ENCODE measurements at places on chromosomes 12 and 14.

DNA sequence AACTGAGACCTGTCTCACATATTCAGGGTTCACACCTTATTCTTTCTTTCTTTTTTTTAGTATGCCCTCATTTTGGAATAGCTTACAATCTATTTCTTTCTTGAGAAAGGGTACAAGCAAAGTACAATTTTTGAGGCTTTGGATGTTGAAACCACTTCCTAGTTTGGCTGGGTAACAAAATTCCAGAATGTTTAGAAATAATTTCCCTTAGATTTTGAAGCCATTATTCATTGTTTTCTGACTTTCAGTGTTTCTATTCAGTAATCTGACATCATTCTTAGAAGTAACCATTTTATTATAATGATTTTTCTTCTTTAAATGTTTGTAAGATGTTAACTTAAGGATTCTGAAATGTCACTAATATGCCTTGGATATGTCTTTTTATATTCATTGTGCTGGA, 28.2 kb downstream of the ST8SIA1 start:
- no peak for DNase-seq

DNA sequence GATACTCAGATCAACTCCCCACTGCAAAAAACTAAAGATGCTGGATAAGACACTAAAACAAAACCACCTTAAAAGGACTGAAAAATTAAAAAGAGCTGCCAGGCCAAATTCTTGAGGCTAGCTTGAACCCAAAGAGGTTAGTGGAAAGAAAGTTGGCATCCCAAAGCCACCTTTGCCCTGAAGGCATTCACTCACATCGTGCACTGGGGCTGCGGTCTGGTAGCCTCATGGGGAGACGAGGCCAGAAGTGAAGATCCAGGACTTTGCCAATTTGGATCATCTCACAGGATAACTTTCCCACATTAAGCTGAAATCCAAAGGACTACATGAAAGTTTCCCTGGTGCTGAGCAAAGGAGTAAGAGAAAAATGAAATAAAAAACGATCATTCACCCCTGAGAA, 63.9 kb downstream of the EFCAB11 start:
- DNase-seq, result no peak

GRCh38 chr12:24913130-24913529, 35.8 kb downstream of the BCAT1 start:
- DNase-seq, result no peak

DNA sequence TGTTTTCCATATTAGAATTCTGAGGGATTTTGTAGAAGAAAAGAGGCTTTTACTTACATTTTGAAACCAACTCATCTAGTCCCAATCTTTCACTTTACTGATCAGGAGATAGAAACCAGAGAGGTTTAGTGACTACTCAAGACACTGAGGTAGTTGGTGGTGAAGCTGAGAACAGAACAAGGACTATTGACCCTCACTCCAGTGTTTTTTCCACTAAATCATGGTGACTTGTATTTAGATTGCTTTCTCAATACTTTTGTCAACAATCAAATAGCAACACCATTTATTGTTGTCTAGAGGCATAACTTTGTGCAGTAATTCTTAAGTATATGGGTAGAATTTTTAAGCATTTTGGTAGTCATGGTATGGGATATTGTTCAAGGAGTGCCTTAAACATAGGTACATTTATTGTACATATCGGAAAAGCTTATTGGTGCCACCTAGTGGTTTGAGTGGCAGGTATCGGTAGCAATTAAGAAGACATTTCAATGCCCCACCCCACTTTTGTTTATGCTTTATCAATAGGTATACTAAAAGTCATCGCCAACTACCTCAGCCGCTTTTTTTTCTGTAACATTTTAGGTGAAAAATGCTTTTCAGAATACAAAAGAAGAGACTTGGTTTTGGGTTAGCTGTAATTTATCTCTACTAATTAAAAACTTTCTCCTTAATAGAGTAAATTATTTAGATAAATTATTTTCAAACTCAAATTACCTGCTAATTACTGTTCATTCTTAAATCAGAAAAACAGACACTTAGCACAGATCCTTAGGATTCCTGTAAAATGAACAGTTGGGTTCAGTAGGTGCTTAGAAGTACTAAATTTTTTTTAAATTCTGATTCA, 47.3 kb upstream of the PAWR start:
- peak; percentile 82 for DNase-seq

GRCh38 chr14:50381008-50381407, 15.7 kb downstream of the CDKL1 start:
- no peak for DNase-seq

DNA sequence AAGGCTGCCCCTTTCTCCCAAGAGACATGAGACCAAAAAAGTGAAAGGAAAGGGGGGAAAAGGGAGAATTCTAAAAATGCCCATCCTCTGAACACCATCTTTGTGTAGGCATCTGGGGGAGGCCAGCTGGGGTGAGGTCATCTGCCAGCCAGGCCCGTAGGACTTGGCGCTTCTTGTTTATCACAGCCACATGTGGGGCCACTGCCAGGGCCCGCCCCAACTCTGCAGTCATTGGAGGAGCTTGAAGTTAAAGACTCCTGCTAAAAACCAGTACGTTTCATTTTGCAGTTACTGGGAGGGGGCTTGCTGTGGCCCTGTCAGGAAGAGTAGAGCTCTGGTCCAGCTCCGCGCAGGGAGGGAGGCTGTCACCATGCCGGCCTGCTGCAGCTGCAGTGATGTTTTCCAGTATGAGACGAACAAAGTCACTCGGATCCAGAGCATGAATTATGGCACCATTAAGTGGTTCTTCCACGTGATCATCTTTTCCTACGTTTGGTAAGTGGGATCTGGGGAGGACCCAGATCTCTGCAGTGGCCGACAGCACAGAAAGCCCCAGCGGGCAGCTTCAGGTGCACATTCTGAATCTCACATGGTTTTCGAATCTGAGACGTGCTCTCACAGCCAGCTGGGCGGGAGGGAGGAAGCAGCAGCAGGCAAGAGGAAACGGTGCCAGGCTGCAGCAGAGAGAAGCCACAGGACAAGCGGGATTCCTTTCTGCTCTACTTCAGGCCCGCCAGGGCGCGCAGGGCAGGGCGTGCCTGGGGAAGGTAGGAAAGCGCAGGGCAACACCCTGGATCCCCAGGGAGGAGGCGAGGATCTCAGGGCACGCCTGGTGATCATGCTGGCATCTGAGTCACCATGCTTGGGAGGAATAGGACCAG, at the start of gene P2RX7:
Gene P2RX7 (plus strand): TSS at position 276 of the 881 bp plus-strand sequence. CDS start 95 bp downstream, at position 371.
- DNase-seq, result peak; percentile 88

DNA sequence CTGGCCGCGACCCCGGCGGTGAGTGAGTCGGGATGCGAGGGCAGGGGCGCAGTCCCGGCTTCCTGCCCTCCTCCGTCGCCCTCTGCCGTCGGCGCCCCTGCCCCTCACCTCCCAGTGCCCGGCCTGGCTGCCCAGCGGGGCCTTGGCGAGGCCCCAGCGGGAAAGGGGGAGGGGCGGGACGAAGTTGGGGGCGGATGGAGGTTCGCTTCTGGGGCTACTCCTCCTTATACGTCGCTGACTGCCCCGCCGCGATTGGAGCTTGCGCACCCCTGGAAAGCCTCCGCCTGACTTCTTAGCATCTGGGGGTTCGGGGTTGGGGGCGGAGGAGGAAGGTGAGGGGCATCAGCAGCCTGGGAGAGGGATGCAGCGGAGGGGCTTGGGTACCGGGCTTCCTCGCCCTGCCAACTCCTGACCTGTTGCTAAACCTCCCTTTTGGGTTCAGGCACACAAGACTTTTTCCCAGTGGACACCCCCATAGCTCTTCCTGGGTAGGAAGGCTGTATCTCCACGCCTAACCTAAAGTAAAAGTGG, 406 bp downstream of the TMEM263 start:
- peak; percentile 74 for DNase-seq

DNA sequence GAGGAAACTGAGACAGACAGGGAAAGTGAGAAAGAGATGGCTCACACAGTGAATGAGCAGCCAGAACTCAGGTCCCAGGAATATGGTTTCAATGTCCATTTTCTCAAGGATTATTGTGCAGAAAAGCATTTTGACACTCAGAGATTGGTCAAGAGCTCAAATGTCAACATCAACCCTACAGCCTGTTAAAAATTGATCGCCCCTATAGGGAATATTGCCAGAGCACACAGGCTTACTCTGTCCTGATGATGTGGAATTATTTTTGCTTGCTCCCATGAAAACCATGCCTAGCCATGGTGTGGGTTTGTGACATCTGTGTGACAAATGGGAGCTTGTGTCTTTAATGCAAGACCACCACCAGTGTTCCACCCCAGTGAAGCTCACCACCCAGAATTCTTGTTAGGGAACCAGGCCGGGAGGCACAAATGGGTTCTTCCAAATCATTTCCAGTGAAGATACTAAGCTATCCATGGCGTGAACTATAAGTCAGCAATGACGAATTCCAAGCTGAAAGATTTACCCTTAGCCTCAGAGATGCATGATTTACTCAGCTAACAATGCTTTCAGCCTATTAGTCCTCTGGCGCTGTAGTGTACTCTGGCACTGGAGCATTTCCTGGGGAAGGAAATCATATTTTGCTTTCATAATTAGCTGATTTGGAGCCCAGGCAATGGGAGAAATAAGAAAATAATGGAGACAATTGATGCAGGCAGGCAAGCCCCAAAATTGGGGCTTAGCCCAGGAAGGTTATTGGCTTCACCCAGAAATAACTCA, 1188.2 kb upstream of the TMEM132C start:
- no peak for DNase-seq

DNA sequence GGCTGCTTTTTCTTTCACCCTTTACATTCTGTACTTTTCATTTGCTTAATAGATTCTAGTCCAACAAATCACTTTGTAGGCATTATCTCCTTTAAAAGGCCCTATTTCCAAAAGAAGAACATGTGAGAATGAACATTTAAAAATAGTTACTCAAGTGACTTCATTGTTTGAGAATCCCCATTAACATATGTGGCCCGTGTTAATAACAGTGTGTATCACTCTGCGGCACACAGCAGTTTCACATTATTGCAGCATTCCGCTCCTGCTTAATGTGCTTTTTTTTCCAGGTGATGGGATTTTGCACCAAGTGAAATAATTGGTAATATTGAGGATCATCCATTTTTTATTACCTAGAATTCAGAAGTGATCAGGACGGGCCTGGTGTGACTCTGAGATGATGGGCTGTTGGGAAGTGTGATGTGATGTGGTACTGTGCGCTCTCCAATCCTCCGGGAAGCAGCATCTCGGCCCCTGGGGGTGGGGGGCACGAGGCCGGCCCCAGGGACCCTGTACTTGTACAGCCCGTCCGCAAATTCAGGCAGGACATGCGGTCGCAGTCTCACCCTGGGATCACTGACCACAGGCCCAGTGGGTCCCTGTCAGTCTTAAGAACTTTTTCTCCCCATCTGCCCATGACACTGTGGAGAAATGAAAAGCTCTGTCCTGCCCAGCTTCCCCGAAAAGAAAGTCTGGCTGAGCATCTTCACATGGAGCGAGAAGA, 32.9 kb downstream of the SLC15A4 start:
- no peak for DNase-seq

DNA sequence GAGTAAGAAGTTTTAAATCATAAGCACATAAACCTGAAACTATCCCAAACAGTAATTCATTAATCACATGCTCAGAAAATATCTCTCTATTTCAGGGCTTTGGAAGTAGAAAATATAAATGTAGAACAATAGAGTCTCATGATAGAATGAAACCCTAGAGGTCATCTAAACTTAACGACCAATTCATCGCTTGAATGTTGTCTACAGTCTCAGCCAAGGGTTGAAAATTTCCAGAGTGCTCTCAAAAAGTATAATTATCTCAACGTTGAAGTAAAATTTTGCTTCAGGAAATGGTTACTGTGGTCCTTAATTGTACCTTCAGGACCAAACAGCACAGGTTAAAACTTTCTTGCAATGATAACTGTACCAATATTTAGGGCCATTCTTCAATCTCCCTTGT, 1053.6 kb upstream of the SEL1L start:
- no peak for DNase-seq

- no peak for DNase-seq
These were observed 83.7 kb downstream of the PHETA1 start for GRCh38 chr12:111285200-111285599.

- DNase-seq, result no peak
These were observed 46.5 kb upstream of the RAP1B start for GRCh38 chr12:68564166-68564565.

DNA sequence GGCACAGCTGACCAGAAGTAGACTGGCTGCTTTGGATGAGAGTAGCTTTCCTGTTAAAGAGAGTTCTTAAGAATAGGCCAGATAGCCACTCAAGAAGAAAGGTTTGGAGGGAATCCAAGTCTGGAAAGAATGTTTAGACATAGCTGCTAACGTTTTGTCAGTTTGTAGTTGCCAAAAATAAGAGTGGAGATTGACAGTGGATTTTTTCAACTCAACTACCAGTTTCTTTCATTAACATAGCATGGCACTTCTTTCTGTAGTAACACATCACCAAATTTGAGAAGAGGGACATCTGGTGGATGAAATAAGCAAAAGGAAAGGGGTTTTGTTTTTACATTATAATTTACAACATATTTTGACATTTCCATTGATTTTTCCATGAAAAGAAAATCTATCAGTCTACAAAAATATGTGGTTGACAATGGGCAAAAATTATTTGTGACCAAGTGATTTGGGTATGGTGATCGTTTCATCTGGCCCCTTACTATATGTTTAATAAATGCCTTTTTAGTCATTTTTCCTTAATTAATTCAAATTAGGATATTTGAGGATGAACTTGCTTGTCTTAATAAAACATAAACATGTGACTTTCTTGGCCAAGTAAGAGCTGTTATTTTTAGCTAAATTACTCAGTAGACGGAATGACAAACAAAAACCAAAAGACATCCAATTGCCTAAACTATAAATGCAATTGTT, 71.1 kb downstream of the PTPRR start:
- peak; percentile 20 for DNase-seq

DNA sequence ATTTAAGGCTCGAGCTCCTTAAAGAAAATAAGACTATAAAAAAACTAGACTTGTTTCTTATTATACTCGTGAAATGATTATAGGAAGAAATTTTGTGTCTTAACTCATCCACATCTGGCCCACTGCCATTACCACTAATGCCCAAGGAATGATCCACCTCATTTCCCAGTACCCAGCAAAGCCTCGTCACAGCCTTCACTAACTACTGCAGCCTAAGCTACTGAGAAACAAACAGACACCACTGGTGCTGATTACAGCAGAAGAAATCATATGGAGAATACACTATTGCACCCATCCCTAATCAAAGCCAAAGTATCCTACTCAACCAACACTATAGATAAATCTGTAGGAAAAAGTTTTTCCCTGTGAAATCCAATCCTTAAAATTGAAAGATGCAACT, 205.3 kb upstream of the NAV3 start:
- DNase-seq, result no peak

GRCh38 chr12:106327309-106327869, 24.9 kb downstream of the TCP11L2 start:
- no peak for DNase-seq

GRCh38 chr12:68776976-68777610, 30.9 kb upstream of the MDM2 start:
- no peak for DNase-seq

DNA sequence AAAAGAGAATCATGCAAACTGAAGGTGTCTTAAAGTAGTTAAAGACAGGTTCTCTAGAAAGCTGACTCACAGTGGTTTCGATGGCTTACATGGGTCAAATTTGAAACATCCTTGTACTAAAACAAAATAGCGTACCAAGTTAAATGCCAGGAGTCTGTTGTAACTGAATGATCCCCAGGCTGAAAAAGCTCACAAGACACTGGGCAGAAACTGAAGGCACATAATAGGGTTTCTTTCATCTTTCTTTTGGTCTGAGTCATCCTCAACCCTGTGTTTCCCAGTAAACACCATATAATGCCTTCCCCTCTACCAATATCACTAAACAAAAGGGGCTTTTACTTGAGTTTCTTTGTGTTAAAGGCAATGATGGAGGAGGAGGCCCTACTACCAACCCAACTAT, 12.8 kb downstream of the ZFYVE1 start:
- no peak for DNase-seq

Data from hematopoietic multipotent progenitor cell treated with erythropoietin and hydrocortisone succinate and interleukin-3 and kit ligand, for 4 days (in vitro differentiated cells).